ENCODE measurements at places on chromosomes 4 and X. TPM values are rescaled to one million over a fixed set of nuclear protein-coding genes. Genes with fewer than 3 reads are reported as not detected.

DNA sequence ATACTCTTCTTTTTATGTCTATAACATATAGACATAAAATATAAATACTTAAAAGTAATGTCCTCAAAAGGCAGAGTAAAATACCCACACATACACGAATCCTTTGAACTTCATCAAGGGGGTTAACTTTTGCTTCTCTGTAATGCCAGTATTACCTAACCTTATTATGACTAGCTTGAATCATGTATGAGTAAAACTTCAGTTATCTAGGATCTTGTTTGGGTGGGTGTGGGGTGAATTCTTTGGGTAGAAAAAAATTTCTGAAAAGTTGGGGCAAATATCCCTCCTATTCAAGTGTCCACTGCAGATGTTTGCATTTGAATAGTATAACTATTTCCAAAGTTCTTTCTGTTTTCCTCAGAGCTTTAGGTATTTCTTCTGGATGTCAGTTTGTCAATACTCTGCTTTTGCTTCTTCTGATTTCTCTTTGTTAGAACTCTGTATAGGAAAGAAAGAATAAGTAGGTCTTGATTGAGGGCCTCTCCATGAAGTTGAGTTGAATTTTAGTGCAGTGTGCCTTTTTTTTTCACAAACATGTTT is 173.8 kb downstream of the ADGRL3 start:
- DNase-seq = no peak

DNA sequence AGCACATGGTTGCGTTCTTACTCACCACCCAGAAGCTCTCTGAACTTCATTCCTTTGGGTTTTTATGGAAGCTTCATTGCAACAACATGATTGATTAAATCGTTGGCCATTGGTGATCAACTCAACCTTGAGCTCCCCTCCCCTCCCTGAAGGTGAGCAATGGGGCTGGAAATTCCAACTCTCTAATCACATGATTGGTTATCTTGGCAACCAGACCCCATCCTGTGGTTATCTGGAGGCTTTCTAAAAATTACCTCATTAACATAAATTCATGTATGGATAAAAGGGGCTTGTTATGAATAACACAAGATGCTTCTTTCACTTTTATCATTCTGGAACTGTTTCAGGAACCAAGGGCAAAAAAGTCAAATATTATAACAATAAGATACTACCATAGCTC is 34.6 kb upstream of the NMU start:
- no peak for DNase-seq

- no peak for DNase-seq
Measured at GRCh38 chr4:102552781-102553180, 51.6 kb downstream of the NFKB1 start.

DNA sequence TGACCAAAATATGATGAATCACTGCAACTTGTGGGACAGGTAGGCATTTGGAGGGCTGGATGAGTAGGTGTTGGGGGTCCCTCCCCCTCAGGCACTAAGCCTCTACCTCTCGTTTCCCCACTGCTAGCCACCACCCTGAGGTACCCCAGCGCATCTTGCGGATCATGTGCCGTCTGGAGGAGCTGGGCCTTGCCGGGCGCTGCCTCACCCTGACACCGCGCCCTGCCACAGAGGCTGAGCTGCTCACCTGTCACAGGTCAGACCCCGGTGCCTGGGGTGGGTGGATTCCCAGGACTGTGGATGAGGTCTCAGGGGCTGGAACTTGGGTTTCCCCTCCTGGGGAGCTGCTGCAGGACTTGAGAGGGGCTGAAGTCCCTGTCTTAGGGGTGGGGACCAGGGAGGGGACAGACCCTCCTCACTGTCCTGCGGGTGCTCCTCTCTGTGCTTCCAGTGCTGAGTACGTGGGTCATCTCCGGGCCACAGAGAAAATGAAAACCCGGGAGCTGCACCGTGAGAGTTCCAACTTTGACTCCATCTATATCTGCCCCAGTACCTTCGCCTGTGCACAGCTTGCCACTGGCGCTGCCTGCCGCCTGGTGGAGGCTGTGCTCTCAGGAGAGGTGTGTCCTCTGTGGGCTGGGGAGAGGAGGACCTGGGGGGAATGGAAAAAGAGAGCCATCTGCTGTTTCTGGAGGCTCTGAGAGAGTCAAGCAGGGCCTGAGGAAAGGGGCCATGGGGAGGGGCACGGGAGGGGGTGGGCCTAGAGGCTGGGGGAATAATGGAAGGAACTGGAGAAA is 10.1 kb upstream of the ERAS start:
- DNase-seq = no peak

DNA sequence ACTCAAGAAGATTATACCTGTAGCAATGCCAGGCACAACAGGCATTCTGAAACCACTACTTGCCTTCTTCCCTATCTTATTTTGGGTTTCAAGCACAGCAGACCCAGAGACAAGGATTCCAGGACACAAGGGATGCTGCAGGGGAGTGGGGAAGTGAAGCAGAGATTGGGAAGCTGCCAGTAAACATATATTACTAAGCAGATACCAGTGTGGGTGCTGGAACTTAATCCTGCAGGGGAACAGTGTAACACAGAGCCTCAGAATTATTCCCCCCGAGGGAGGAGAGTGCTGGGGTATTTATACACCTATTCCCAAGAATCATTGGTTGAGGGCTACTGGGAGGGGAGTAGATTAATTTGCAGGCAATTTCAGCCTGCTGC is 33.3 kb upstream of the MAML3 start:
- no peak for DNase-seq

DNA sequence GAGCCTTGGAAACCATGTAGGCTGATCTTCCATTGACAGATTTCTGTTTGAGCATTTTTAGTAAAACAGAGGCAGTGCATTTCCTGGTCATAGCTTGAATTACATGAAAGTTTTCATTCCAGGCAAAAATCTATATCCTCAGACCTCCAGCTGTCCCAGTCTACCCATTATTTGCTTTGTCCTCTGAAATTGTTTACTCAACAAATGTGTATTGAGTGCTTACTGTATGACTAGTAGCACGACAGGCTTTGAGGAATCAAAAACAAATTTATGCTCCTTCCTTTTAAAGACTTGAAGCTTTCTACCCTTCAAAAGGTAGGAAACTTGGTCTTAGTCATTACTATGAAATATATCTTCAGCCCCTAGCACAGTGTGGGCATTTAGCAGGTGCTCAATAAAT is 307.9 kb upstream of the IGFBP7 start:
- DNase-seq = no peak

- DNase-seq = no peak
Measured at GRCh38 chr4:38149472-38149996, 189.3 kb downstream of the PTTG2 start.

Gene SLC25A4
- total RNA-seq = 58.9 TPM

Gene FRYL
- 54.1 TPM for total RNA-seq

Gene AMBN
- total RNA-seq = not detected

Gene UCHL1
- total RNA-seq = 12.8 TPM

Measured in mucosa of gallbladder (tissue), 1 donor.